ENCODE measurements at places on chromosomes 16 and 17.

GRCh38 chr17:17900615-17901520 lies 64.1 kb upstream of the SREBF1 start:
- no peak for DNase-seq

GRCh38 chr17:9261081-9262012 lies 240.0 kb downstream of the NTN1 start:
- no peak for DNase-seq

DNA sequence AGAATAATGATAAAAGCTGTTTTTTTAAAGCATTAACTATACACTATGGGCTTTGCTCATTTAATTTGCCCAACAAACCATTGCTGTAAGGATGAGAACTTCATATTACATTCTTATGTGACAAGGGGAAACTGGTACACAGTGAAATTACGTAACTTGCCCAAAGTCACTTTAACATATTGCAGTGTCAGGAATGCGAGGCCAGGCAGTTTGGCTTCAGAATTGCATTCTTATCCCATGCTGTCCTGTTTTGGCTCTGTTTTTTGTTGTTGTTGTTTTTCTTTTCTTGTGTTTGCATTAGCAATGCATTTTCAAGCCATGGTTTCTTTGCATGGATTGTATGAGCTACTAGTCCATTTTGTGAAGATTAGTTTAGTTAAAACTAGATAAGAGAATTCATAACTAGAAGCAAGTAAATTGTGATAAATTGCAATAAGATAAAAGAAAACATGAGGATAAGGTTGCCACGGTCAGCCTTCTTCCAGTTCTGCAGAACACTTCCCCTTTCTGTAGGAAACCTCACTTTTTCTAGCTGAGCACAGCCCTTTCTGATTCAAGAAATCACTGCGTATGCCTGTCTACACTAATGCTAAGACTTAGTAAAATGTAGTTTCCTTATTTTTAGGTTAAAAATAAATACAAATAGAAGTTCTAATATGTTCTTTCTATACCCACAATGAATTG lies 221.3 kb upstream of the KCNJ16 start:
- DNase-seq = no peak

GRCh38 chr17:46782250-46782953 lies 36.1 kb downstream of the WNT3 start:
- DNase-seq = peak; percentile 62

- no peak for DNase-seq
These were observed 15.3 kb upstream of the SEC14L1 start for GRCh38 chr17:77125432-77125901.

Measured in neural progenitor cell (in vitro differentiated cells).